Stimulated activated CD8-positive, alpha-beta memory T cell treated with anti-CD3 and anti-CD28 coated beads, Interleukin-4, amount 100 ng/mL, for 4 hours (primary cell): ENCODE measurements at places on chromosomes 4 and X.
A peak's percentile ranks its signal among the peaks of the same experiment; 100 is the strongest.

DNA sequence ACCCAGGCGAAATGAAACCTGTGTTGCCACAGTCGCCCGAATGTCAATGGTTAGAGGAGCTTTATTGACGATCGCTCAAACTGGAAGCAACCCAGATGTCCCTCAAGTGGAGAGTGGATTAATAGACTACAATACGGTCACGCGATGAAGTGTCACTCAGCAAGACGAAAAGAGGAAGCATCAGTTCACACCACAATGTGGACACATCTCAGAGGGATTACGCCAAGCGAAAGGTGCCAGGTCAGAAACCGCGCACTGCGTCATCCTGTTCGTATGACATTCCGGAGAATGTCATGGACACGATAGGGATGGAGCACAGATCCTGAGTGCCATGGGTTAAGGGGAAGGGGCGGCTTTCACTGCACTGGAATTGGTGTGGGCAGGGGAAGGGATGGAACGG lies 111.7 kb downstream of the HMX1 start:
- DNase-seq = no peak

- DNase-seq = no peak
Measured at GRCh38 chr4:43132010-43132582, 239.6 kb downstream of the GRXCR1 start.

GRCh38 chr4:127165971-127166370 lies 466.8 kb upstream of the INTU start:
- DNase-seq = no peak

GRCh38 chrX:148915474-148915873 lies 415.1 kb downstream of the AFF2 start:
- DNase-seq = no peak

DNA sequence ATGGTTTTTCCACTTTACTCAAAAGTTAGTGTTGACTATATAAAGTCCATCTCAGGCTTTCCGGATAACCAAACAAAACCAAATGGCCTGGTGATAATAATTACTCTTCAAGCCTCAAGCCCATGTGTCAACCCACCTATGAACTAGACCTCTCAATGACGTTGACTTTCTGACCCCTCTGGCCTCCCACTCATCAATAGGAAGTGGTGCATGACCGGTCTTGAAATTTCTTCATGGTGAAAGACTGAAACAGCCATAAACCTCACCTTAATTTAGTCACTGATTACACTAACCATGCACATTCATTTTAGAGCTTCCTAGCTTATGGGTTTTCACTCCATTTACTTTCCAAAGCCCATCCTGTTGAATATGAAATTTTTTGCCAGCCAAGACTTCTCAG lies 276.0 kb downstream of the KLHL13 start:
- no peak for DNase-seq

DNA sequence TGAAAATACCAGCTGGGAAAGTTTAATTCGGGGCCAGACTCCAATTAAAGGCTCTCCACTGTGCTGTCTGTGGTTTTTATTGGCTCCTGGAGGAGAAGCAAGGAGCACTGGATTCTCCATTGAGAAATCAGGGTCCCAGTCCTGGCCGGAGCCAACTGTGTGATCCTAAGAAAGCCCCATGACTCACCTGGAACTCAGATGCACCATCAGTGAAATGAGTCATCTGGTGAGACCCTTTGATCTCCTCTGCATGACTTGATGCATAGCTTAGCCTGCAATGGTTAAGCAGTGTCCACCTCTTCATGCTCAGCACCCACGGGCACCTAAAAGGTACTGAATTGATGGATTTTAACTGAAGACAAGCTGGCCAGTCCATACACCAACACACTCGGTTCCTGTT lies 119.2 kb upstream of the VCX3B start:
- DNase-seq = no peak

- no peak for DNase-seq
Measured at GRCh38 chr4:968221-968620, 5.1 kb downstream of the DGKQ start.

DNA sequence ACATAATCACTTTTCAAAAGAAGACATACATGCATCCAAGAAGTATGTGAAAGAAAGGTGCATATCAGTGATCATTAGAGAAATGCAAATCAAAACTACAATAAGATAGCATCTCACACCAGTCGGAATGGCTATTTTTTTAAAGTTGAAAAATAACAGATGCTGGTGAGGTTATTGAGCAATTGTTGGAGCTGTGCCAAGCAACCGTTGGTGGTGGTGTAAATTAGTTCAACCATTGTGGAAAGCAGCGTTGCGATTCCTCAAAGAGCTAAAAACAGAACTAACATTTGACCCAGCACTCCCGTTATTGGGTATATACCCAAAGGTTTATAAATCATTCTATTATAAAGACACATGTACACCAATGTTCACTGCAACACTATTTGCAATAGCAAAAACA lies 14.2 kb downstream of the COX7B2 start:
- no peak for DNase-seq

- no peak for DNase-seq
Measured at GRCh38 chr4:134072137-134072536, 129.5 kb downstream of the PABPC4L start.

GRCh38 chr4:135724421-135724820 lies 1522.8 kb upstream of the PABPC4L start:
- no peak for DNase-seq

GRCh38 chr4:96626023-96626422 lies 786.1 kb downstream of the PDHA2 start:
- DNase-seq = no peak

GRCh38 chrX:47991263-47992094 lies 12.3 kb downstream of the ZNF182 start:
- DNase-seq = no peak

DNA sequence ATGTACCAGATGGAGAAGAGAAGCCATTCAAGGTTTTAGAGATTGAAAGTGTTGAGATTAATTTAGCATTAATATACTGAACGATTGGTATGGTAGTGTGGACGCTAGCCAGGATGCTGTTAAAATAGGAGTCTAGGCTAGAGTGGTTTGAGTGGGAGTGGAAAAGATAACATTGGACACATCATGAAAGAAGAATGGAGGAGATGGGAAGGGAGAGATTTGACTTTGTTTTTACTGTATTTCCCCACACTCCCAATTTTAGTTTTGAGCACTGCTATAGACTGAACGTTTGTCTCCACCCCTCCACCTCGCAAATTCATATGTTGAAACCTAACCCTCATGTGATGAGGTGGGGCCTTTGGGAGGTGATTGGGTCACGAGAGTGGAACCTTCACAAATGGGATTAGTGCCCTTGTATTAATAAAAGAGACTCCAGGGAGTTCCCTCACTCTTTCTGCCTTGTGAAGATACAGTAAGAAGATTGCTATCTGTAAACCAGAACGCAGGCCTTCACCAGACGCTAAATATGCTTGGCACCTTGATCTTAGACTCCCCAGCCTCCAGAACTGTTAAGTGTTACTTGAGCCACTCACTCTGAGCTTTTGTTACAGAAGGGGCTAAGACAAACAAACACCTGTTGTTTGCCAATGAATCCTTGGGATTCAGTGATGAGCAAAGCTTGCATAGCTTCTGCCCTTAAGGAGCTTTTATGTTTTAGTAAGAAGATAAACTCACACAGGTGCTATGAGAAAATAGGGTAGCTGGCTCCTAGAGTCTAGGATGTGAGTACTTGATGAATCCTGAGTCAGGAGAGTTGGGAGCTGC lies 25.8 kb downstream of the USP9X start:
- DNase-seq = no peak

- DNase-seq = no peak
Measured at GRCh38 chr4:112213091-112213490, 18.5 kb upstream of the AP1AR start.

- no peak for DNase-seq
Measured at GRCh38 chr4:150173982-150174398, 95.7 kb downstream of the DCLK2 start.

- DNase-seq = peak; percentile 7
Measured at GRCh38 chr4:48653217-48654014, 126.7 kb downstream of the FRYL start.

- no peak for DNase-seq
Measured at GRCh38 chr4:4733663-4734062, 125.8 kb upstream of the MSX1 start.

DNA sequence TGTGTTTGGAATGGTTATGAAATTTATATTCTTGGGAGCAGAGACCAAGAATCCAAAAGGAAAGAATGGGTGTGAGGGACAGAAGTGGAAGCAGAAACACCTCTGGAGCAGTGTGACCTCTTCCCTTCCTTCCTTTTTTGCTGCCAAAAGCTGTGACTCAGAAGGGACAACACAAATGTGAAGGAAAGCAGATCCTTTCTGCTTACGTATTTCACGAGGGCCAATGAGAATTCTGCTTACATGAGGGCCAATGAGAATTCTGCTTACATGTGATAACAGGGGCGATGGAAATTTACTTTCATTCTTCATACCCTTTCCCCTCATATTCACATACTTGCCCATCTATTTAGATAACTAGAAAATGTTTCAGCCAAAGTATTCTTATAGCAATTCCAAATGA lies 404.6 kb downstream of the PRDM5 start:
- DNase-seq = no peak

- DNase-seq = no peak
Measured at GRCh38 chr4:123093236-123093635, 170.8 kb upstream of the NUDT6 start.

GRCh38 chr4:14615671-14616070 lies 386.6 kb upstream of the CPEB2 start:
- no peak for DNase-seq
